ENCODE measurements at places on chromosomes 6 and 20.
A peak's percentile ranks its signal among the peaks of the same experiment; 100 is the strongest.

DNA sequence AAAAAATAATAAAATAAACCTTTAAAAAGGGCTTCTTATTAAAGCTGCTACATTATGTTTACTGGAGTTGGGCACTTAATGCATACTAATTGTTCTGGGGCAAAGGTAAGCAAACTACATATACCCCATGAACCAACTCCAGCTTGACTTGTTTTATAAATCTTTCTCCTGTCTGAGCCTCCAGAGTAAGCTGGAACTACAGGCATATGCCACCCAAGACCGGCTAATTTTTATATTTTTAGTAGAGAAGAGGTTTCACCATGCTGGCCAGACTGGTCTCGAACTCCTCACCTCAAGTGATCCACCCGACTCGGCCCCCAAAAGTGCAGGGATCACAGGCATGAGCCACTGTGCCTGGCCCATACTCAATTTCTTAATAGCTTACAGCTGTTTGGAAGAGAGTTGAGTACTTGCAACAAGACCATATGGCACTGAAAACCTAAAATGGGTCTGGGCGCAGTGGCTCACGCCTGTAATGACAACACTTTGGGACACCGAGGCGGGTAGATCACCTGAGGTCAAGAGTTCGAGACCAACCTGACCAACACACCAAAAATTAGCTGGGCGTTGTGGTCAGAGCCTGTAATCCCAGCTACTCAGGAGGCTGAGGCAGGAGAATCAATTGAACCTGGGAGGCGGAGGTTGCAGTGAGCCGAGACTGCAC lies 19.9 kb downstream of the ROMO1 start:
- DNase-seq: no peak

DNA sequence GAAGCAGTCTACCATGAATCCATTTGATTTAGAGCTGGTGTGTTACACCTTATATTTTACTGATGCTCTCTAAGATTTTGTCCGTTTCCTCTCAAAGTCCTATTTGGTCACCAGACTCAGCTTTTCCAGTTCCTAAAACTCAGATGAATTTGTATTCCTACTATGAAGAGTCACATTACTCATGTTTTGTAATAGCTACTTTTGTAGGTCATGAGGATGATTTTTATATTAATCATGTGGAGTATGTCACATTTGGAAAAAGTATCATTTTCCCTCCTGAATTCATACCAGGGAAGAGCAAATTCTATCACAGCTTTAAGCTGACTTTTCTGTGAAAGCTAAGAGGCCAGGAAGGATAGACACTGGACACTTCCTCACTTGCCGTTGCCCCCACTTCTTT lies 140.6 kb upstream of the SCGN start:
- DNase-seq: no peak

- no peak for DNase-seq
Observed at GRCh38 chr6:104771258-104771832, 88.4 kb downstream of the HACE1 start.

DNA sequence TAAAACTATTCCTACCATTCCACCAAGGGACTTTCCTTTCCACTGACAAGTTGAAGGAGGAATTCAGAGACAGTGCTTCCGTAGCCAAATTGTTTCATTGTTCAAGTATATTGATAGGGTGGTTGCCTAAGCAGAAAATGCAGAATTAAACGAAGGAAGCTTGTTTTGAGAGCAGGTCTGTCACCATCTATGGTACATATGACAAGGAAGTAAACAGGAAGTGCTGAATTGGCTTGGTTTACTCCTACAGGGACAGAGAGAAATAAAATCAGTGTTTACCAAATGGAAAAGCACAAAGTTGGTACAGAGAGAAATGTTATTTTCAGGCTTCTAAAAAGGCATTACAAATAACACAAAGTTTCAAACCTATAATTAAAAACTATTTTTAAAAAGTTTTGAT lies 421.8 kb downstream of the CDC5L start:
- no peak for DNase-seq

DNA sequence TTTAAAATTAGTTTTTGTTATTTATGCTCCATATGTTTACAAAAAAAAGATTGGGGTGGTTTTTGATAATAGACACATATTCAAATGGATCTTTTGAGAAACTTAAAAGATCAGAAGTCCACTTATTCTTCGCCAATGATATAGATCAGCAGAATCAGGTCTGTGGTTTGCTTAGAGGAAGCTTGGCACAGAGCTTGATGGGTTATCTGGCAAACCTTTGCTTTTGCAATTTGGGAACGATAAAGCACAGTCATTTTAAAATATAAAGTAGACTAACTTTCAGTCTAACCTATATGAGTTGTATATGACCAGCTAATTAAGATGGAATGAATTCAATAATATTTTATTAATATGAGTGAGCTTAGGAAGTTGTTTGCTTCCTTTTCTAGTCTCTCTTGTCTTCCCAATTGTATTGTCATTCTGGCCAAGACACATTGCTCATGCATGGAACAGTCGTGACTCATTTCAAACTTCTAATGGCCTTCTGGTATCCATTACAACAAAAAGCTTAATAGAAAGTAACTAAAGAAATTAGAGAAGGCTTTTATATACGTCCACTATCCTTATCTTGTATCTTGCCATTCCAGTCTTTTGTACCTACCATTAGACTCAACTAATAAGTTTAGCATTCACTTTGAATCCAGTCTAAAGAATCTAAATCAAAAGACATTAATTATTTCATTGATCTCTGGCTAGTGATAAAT lies 118.7 kb downstream of the TBX18 start:
- no peak for DNase-seq

DNA sequence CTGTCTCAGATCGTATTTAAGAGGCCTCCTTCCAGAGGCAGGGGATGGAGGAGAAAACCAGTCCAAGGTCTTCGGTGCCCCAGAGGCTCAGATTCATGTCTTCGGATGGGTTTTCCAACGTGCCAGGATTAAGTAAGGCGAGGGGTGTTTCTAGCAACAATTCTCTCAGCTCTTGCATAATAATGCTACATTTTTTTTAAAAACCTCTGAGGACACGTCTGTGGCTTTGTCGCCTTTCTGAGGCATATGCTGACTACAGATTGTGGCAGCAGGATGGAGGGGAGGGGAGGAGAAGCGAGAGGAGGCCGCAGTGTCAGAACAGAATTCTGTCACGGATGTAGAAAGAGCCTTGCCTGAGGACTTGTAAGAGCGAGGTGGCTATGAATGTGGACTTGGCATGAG lies 17.7 kb upstream of the CCDC167 start:
- peak; percentile 42 for DNase-seq

DNA sequence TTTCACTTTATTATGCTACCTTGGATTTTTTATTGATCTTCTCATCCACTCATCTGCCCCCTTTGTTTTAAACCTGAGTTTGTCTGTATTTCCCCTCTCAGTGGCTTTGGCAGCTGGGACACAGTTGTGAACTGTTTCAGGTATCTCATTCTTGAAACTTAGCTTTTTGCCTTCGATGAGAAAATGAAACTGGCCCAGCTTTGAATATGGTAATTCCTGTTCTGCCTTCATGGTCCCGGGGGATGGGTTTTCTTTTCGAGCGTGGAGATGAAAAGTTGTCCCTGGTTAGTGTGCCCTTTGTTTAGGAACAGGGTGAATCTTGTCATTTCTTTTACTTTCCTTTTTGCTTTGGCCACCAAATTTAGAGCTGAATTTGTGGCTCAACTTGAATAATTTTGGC lies 25.6 kb downstream of the DHX35 start:
- DNase-seq: no peak

Data from activated naive CD8-positive, alpha-beta T cell treated with anti-CD3 and anti-CD28 coated beads, Interleukin-2, amount 50 U/mL, for 16 hours (primary cell).